Activated CD8-positive, alpha-beta memory T cell treated with anti-CD3 and anti-CD28 coated beads for 36 hours (primary cell): ENCODE measurements at places on chromosomes 3 and 15. TPM values are rescaled to one million over a fixed set of nuclear protein-coding genes. Genes with fewer than 3 reads are reported as not detected.

The CTXN2 gene
- not detected for total RNA-seq

The SPATA12 gene
- total RNA-seq, result not detected

The CELSR3 gene
- 23.6 TPM for total RNA-seq

The SEMA3G gene
- 0.08 TPM for total RNA-seq

The DNAH1 gene
- 4.4 TPM for total RNA-seq

The PP2D1 gene
- total RNA-seq, result not detected
